ENCODE measurements at places on chromosomes 11 and 22.

- DNase-seq: no peak
Measured at GRCh38 chr11:61109671-61110070, 7.4 kb downstream of the CD5 start.

- no peak for DNase-seq
Measured at GRCh38 chr22:46833228-46833627, 70.8 kb downstream of the TBC1D22A start.

DNA sequence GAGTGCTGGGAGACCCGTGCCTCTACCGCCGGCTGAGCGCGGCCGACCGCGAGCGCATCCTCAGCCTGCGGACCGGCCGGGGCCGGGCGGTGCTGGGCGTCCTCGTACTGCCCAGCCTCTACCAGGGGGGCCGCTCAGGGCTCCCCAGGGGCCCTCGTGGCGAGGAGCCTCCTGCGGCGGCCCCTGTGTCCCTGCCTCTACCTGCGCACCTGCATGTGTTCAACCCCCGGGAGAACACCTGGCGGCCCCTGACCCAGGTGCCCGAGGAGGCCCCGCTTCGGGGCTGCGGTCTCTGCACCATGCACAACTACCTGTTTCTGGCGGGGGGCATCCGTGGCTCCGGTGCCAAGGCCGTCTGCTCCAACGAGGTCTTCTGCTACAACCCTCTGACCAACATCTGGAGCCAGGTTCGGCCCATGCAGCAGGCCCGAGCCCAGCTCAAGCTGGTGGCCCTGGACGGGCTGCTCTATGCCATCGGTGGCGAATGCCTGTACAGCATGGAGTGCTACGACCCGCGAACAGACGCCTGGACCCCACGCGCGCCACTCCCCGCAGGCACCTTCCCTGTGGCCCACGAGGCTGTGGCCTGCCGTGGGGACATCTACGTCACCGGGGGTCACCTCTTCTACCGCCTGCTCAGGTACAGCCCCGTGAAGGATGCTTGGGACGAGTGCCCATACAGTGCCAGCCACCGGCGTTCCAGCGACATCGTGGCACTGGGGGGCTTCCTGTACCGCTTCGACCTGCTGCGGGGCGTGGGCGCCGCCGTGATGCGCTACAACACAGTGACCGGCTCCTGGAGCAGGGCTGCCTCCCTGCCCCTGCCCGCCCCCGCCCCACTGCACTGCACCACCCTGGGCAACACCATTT is 3.5 kb downstream of the KLHDC7B start:
- no peak for DNase-seq

GRCh38 chr11:16001899-16002426 is 354.4 kb downstream of the SOX6 start:
- DNase-seq: no peak

DNA sequence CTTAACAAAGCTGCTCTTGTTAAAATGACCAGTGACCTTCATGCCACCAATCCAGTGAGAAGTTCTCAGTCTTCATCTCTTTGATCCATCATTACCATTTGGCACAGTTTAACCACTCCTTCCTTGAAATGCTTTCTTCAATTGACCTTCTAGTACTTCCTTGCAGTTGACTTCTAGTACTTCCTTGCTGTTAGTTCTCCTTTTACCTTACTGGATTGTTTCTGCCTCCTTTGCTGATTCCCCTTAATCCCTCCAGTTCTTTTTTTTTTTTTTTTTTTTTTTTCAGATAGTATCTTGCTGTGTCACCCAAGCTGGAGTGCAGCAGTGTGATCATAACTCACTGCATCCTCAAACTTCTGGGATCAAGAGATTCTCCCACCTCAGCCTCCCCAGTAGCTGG is 66.0 kb upstream of the HORMAD2 start:
- DNase-seq: no peak

- DNase-seq: no peak
Measured at GRCh38 chr11:114155116-114155515, 95.6 kb downstream of the ZBTB16 start.
